Suprapubic skin (tissue), 4 donors: ENCODE measurements at places on chromosomes 1 and 21. TPM values are rescaled to one million over a fixed set of nuclear protein-coding genes. Genes with fewer than 3 reads are reported as not detected.

DNA sequence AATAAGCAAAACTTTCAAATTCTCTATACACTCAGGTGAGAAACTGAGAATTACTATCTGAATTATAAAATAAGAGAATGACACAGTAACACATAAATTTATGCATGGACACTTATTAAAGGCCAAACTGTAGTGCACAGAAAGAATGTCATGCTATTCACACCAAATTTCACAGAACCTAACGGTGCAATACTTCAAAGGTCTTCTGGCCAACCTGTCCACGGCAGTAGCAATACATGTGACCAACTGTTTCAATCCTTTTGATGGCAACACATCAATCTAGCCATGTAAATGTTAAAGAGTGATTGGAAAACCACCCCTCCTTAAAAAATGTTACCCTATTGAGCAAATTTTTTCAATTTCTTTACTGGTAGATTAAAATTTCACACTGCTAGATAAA, 10.4 kb downstream of the GATAD2B start:
- no peak overlapping the region for H3K4me3 ChIP-seq
- no peaks in the 10 kb centered on the region for H3K27me3 ChIP-seq
- DNase-seq: no peak

DNA sequence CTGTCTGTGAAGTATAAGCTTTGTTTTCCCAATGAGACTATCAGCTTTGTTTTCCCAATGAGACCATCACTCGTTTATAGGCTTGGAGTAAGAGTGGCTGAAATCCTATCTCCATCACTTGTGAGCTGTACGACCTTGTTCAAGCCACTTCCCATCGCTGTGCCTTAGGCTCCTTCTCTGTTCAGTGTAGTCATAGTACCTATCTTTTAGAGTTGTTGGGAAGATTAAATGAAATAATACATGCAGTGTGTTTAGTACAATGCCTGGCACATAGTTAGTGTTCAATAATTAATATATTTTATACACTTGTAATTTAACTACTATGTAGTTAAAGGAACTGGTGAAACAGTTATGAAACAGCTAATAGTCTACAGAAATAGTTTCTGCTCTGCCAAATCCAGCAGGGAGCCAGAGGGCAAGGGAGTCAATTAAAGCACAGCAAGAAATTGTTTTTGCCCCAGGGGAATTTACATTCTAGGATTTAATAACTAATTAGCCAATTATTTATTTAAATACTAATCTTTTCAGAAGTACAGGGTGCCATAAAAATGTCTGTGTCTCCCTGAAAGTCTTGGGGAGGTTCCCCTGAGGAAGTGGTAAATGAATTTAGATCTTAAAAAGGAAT, 139.3 kb upstream of the HMCN1 start:
- H3K36me3 ChIP-seq: no peaks in the 10 kb centered on the region
- no peak overlapping the region for H3K27ac ChIP-seq
- no peak overlapping the region for H3K4me3 ChIP-seq
- DNase-seq: no peak

DNA sequence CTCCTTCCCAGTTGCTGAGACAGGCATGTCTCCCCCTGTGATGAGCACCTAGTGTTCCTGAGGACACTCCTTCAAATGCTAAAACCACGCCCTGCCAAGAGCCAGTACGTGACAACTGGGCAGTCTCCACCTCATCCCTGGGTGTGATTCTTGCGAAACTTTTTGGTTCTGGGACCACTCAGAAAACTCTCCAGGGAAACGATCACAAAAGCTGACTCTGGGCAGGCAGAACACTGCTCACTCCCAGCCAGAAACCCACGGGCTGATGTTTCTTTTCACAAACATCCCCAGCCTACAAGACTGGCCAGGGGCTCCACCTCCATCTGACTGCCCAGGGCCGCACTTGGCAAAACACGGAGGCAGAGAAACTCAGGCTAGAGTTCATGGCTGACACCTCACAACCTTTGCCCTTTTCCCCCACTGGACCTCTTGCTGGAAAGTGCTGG, 24.4 kb downstream of the DHRS3 start:
- peaks cover 90% of the 10 kb centered on the region for H3K4me1 ChIP-seq
- no peak overlapping the region for H3K4me3 ChIP-seq
- peaks cover 5% of the 10 kb centered on the region for H3K36me3 ChIP-seq

DNA sequence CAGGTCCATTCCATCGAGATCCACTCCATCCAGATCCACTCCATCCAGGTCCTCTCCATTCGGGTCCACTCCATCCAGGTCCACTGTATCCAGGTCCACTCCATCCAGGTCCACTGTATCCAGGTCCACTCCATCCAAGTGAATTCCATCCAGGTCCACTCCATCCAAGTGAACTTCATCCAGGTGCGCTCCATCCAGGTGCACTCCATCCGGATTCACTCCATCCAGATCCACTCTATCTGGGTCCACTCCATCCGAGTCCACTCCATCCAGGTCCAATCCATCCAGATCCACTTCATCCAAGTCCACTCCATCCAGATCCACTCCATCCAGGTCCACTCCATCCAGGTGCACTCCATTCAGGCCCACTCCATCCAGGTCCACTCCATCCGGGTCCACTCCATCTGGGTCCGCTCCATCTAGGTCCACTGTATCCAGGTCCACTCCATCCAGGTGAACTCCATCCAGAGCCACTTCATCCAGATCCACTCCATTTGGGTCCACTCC, 157.4 kb downstream of the HUNK start:
- no peak overlapping the region for H3K4me3 ChIP-seq
- no peaks in the 10 kb centered on the region for H3K27me3 ChIP-seq
- no peak for DNase-seq
- no peaks in the 10 kb centered on the region for H3K4me1 ChIP-seq
- no peaks in the 10 kb centered on the region for H3K36me3 ChIP-seq

- H3K36me3 ChIP-seq: peaks cover 19% of the 10 kb centered on the region
- no peaks in the 10 kb centered on the region for H3K27me3 ChIP-seq
- peak within 1 kb of the TSS; percentile 39 for H3K27ac ChIP-seq
- peak within 1 kb of the TSS; percentile 72 for H3K4me3 ChIP-seq
- DNase-seq: no peak
Measured at GRCh38 chr1:161098210-161099068, at the start of gene KLHDC9. KLHDC9 (plus strand) TSS chr1:161098361; CDS start chr1:161098536, 175 bp downstream.

GRCh38 chr1:247923941-247924340, 748 bp upstream of the OR2AJ1 start:
- no peaks in the 10 kb centered on the region for H3K36me3 ChIP-seq
- H3K27me3 ChIP-seq: no peaks in the 10 kb centered on the region
- H3K4me1 ChIP-seq: no peaks in the 10 kb centered on the region
- DNase-seq: no peak

Gene ACTN2
- not detected for total RNA-seq
